Stimulated activated CD8-positive, alpha-beta memory T cell treated with anti-CD3 and anti-CD28 coated beads, Interleukin-4, amount 100 ng/mL, for 4 hours (primary cell): ENCODE measurements at places on chromosomes 13 and 19.

DNA sequence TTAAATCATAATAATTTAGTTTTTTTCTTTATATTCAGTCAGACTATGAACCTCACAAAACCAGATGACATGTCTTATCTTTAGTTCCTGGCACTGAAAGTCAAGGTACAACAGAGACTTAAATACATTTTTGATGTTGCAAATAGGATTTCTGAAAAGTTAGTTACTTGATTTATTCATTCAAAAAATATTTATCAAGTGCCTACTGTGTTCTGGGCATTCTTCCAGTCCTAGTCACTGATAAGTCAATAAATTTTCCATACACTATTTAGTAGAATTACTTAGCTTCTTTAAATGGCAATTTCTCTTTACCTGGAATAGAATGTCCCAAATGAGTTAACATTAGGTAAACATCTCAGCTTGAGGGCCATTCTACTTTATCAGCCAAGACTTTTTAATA lies 938.3 kb upstream of the PCDH9 start:
- no peak for DNase-seq

DNA sequence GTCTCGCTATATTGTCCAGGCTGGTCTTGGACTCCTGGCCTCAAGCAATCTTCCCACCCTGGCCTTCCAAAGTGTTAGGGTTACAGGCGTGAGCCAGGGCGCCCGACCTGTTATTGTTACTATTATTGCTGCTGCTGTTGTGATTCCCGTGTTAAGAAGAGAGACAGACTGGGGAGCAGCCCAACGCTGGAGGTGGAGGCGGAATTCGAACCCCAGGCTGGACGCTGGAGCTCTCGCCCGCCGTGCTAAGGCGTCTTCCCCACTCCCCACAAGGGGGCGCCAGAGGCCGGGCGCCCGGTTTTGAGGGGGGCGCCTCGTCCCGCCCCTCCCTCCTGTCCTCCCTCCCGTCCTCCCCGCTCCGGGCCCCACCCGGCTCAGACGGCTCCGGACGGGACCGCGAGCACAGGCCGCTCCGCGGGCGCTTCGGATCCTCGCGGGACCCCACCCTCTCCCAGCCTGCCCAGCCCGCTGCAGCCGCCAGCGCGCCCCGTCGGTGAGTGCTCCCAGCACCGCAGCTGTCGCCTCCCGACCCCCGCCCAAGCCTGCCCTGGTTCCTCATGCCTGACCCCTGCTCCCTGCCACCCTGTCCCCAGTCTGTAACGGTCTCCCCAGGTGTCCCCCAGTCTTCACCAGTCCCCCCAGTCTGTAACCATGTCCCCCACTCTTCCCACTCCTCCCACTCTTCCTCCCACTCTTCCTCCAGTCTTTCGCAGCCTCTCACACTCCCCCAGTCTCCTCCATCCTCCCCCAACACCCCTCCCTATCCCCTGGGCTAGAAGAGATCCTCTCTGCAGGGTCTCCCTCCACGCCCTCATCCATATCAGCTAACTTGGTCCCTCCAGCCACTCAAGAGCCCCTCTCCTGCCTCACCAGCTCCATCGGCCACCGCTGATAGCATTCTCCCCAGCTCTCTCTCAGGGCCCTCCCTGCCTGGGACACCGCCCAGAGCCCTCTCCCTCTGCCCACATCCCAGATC lies at the start of gene EHD2:
EHD2 (plus strand) TSS at position 377 of the 976 bp plus-strand sequence. CDS start 3,191 bp downstream, outside the sequence.
- no peak for DNase-seq

DNA sequence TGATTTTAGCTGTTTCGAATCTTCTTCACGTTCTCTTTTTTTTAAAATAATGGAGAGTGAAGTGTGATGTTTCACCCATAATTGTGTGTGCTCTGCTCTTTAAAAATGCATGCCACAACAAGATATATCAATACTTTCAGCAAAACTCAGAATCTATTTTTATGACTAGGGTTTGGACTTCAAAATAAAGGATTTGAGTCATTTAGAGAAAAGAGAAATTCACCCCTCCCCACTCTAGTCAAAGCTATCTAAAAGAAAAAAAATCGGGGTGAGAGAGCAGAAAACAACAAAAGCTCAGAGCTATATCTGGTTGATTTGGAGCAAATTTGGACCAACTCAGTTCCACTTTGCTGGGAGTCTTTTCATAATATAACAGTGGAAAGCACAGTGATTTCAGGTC lies 244.5 kb downstream of the DNAJC15 start:
- no peak for DNase-seq

DNA sequence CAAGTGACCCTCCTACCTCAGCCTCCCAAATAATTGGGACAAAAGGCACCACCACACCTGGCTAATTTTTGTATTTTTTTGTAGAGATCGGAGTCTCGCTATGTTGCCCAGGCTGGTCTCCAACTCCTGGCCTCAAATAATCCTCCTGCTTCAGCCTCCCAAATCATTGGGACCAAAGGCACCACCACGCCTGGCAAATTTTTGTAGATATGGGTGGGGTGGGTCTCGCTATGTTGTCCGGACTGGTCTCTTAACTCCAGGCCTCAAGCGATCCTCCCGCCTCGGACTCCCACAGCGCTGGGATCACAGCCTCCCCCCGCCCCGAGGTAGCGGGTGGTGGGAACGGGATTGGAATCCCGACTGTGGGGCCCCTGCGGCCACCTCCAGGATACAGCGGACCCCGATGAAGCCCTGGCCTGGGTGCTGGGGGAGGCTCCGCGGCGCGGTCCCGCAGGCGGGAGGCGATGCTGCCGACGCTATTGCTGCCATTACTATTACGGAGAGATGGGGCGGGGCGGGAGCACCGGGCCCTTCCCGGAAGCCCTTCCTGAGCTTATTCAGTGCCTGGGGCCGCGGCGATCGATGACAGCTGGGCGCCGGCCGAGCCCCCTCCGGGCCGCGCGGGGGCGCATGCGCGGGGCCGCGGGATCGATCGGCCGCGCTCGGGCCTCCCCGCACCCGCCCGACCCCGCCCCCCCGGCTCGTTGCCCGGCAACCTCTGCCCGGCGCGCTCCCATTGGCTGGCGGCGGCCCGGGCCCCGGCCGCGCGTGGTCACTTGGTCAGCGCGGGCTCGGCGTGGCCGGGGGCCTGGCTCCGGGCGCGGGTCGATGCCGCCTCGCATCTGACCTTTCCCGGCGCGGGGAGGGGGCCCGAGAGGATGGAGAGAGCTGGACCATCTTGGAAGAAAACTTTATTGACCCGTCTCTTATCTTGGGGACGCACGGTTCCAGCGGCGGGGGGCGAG lies 27.9 kb upstream of the ONECUT3 start:
- DNase-seq: no peak

- DNase-seq: no peak
Observed at GRCh38 chr19:11296264-11296663, 304 bp downstream of the TSPAN16 start.

DNA sequence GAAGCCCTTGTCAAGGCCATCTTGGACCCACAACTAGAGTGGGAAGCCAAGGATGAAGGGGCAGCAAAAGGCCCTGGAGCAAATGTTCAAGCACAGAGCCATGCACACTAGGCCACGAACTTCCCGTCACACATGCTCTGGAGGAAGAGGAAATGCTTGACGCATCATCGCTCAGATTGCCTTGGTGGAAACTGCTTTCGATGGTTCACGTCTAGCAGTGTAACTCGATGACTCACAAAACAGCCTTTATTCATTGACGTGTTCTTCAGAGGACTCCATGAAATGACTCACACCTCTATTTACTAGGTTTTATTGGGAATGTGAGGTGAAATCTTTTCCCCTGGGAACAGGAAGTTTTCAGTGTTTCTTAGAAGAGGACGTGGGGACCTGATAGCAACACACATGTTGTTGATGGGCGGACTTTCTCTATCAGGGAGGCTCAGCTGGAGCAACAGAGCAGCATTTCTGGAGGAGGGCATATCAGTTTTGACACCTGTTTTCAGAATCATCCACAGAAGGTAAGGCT lies 79.8 kb upstream of the FLT1 start:
- DNase-seq: no peak

DNA sequence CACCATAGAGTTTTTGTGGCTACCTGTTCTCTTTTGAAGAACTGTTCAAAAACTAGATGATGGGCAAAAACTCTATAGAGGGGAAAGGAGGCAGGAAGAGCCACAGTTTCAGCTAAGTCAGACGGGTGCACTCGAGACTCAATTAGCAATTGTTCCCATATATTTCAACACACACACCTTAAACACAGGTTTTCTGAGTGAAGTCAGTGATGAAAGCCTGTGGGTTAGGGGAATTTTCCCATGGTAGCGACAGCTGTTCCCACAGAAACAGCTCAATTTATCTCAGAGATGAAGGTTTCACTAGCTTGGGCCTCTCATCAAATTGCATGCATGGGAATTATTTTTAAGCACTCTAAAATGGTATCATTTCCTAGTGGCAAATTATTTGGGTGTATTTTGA lies 143.4 kb downstream of the ZIC5 start:
- DNase-seq: no peak

DNA sequence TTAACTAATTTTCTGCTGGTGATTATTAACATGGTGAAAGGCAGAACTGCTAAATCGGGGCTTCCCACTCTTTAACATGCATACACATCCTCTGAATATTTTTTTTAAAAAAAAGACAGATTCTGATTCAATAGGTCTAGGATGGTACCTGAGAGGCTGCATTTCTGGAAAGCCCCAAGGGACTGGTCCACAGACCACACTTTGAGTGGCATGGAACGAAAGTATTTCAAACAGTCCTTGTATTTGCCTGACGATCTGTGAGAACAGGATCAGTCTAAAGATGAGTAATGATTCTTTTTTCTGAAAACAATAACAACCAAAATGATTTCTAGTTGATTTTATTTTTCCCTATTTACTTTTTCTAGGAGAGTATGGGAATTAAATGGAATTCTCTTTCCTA lies 16.7 kb upstream of the SPART start:
- no peak for DNase-seq

DNA sequence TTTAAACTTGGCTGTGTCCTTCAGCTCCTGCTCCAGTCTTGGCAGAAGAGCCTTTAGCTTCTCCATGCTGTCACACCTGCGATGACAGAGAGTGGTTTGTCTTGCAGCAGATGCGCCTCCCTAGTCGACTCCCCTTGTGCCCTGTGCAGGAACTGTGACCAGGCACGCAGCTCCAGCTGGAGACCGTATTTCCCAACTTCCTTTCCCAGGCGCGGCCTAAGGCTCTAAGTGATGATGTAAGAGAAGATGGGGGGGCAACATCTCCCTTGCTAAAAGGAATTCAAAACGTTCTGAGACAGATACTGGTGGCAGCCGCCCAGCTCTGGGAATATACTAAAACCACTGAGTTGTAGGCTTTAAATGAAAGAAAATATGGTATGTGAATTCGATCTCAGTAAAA lies 16.3 kb downstream of the DCUN1D2 start:
- no peak for DNase-seq

GRCh38 chr19:4584670-4585460 lies 25.4 kb upstream of the SEMA6B start:
- DNase-seq: no peak

- DNase-seq: no peak
Observed at GRCh38 chr19:995051-995827, 5.0 kb upstream of the GRIN3B start.

- DNase-seq: no peak
Observed at GRCh38 chr13:95354156-95354555, 52.9 kb upstream of the ABCC4 start.

- no peak for DNase-seq
Observed at GRCh38 chr13:43129511-43130110, 106.2 kb downstream of the DNAJC15 start.
